ENCODE measurements at places on chromosomes 6 and 20. TPM values are rescaled to one million over a fixed set of nuclear protein-coding genes. Genes with fewer than 3 reads are reported as not detected.

Gene GRM1
- not detected for total RNA-seq

Gene C20orf141
- not detected for total RNA-seq

Gene NMBR
- 0.15 TPM for total RNA-seq

Gene TTK
- 43.0 TPM for total RNA-seq

Gene CPXM1
- 5.6 TPM for total RNA-seq

Gene IRAK1BP1
- 2.8 TPM for total RNA-seq

Gene TDRD6
- total RNA-seq = not detected

Gene ZSCAN9
- total RNA-seq = 8.1 TPM

Gene ZNF217
- 12.1 TPM for total RNA-seq

Gene UBD
- not detected for total RNA-seq

Gene WFDC12
- not detected for total RNA-seq

Gene STK38
- 18.0 TPM for total RNA-seq

Gene SYCP2
- total RNA-seq = under 0.01 TPM

Gene CD24
- total RNA-seq = 0.17 TPM

Gene SUMO4
- not detected for total RNA-seq

Gene MUC22
- total RNA-seq = not detected

Gene CARMIL1
- total RNA-seq = 4.9 TPM

Gene SLC25A27
- total RNA-seq = 2.4 TPM

Gene IPCEF1
- not detected for total RNA-seq

Gene GGTLC1
- total RNA-seq = not detected

Gene ASIP
- total RNA-seq = not detected

Measured in bronchus fibroblast of lung (primary cell).